ENCODE measurements at places on chromosomes 1 and 21. TPM values are rescaled to one million over a fixed set of nuclear protein-coding genes. Genes with fewer than 3 reads are reported as not detected.

- peak; percentile 96 for DNase-seq
Observed at GRCh38 chr1:202056644-202057334, 46.4 kb downstream of the ELF3 start.

GRCh38 chr1:45200435-45200834, 6.0 kb downstream of the ZSWIM5 start:
- DNase-seq: no peak

DNA sequence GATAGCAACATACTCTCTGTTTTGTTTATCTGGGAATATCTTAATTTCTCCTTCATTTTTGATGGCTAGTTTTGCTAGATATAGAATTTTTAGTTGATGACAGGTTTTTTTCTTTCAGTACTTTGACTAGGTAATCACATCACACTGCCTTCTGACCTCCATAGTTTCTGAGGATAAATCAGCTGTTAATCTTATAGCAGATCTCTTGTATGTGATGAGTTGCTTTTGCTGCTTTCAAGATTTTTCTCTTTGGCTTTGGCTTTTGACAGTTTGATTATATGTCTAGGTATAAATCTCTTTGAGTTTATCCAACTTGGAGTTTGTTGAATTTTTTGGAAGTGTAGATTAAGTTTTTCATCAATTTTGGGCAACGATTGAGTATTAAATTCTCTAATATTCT, 142.6 kb downstream of the ZNF644 start:
- DNase-seq: no peak

DNA sequence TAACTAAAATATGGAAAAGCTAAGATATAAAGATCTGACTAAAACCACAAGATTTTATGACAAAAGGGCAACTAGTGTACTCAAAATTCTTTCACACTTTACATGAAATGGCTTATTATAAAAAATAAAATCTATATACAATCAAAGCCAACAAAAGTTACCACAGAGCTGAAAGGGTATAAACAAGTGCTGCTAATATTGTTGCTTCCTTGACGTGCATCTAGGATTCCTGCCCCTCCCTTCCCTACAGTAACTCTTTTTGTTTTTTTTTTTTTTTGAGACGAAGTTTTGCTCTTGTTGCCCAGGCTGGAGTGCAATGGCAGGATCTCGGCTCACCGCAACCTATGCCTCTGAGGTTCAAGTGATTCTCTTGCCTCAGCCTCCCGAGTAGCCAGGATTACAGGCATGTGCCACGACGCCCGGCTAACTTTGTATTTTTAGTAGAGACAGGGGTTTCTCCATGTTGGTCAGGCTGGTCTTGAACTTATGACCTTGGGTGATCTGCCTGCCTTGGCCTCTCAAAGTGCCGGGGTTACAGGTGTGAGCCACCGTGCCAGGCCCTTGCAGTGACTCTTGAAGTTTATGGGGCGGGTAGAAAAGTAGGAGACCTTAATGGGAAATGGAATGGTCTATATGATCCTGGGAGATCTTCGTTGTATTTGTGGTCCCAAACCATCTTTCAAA, 4.5 kb downstream of the SRSF4 start:
- DNase-seq: no peak

DNA sequence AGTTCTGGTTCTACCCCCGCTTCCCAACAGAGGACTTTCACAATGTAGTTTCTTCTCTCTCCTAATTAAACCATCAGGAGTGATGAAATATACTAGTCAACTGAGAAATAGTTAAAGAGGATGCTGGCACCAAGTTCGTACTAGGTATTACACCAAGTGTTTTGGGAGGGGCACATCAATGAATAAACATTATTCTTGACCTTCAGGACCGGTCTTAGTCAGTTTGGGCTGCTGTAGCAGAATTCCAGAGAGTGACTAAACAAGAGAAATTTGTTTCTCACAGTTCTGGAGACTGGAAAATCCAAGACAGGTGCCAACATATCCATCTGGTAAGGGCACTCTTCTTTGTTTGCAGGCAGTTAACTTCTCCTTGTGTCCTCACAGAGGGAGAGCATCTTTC, 103.8 kb downstream of the SPATA17 start:
- peak; percentile 21 for DNase-seq

CYP4Z1 gene
- not detected for polyA plus RNA-seq

ALX3 gene
- not detected for polyA plus RNA-seq

GRCh38 chr1:9717193-9718005, 65.9 kb downstream of the PIK3CD start:
- no peak for DNase-seq

ATP1A4 gene
- polyA plus RNA-seq: not detected

DNA sequence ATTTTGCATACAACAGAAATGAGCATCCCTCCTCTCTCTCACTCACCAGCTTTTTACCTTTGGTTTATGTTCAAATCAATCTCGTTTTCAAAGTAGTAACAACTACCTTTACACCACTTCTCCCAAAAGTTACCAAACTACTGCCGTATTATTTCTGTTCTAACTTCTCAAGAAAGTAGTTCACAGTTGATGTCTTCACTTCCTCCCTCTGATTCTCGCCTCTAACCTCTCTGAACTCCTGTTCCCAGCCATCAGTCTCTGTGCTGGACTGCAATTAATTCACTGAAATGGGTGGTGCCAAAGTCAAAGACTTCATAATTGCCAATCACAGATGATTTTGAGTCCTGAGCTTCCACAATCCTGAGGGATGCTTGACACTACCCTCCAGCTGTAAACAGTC, 54.0 kb downstream of the ZNF281 start:
- no peak for DNase-seq

FAM72B gene
- 4.8 TPM for polyA plus RNA-seq
